ENCODE measurements at places on chromosomes 5 and 9.
A peak's percentile ranks its signal among the peaks of the same experiment; 100 is the strongest.

DNA sequence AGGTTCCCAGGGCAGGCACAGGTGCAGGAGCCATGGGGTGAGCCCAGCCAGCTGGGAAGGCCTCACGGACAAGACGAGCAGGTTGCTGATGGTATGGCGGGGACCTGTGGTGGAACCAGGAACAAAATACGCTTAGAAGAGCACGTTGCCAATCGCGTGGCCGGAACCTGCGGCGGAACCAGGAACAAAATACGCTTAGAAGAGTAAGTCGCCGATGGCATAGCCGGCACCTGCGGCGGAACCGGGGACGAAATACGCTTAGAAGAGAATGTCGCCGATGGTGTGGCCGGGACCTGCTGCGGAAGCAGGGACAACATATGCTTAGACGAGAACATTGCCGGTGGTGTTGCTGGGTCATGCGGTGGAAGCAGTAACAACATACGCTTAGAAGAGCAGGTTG lies 23.5 kb upstream of the SPATA31E1 start:
- DNase-seq = no peak

DNA sequence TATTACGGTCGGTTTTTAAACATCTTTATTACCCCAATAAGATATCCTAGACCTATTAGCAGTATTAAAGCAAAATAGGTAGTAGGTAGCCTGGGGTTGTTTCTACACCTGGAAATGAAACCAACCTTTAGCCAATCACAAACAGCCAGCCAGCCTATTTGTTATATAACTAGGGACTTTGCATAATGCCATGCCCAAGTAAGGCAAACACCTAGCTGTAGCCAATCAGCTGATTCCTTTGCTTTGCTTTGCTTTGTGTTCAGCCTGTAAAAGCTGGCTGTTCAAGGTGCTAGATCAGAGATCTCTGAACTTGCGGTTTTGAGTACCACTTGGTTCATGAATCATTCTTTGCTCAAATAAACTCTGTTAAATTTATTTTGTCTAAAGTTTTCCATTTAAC lies 46.5 kb upstream of the SETD9 start:
- DNase-seq = no peak

GRCh38 chr9:22446589-22446949 lies at the start of gene DMRTA1:
Gene DMRTA1, plus strand, starts transcription at chr9:22446824. Its CDS starts 242 bp downstream, at chr9:22447066.
- no peak for DNase-seq

- no peak for DNase-seq
Observed at GRCh38 chr5:169702693-169703481, 65.8 kb downstream of the DOCK2 start.

DNA sequence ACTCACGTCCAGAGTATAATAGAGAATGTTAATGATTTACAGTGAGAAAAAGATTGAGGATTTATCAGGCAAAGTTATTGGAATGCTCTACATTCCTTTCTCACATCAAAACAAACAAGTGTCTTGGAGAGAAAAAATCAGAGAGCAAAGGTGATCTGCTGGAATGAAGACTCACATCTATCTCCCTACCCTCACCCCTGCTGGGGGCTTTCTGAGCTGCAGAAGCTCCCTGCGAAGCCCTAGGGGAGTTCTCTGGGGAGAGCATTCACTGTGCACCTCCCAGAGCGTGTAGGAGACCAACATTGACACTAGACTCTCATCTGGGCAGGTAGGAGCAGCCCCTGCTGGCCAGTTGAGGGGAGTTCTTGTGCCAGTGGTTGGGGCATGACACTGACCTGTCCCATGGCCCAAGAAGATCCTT lies 76.6 kb upstream of the ADAMTS16 start:
- DNase-seq = no peak

- DNase-seq = no peak
Observed at GRCh38 chr9:88604836-88605511, 70.0 kb downstream of the NXNL2 start.

DNA sequence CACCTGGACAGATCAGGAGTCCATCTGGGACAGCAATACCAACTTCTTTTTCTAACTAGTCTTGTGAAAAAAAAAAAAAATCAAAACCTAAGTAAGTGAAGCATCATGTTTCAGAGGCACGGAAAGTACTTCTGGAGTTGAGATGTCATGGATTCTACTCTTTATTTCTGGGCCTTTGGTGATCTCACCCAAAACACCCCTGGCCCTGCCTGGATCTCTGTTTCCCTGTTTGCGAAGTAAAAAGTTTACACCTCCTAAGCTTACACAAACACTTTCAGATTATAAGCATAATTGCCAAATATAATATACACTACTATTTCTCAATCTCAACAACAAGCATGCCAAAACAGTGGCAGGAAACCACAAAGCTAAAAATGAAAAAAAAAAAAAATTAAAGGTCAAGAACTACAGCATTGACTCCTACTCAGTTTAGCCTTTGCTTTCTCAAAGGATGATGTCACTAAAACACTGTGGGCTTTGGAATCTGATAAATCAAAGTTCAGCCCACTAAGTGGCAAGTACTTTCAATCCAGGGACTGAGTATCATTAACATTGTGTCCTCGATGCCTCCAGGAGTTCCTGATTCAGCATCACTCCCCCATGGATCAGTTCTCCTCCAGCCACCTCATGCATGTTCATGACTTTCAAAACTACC lies 291.9 kb downstream of the NFIB start:
- no peak for DNase-seq

DNA sequence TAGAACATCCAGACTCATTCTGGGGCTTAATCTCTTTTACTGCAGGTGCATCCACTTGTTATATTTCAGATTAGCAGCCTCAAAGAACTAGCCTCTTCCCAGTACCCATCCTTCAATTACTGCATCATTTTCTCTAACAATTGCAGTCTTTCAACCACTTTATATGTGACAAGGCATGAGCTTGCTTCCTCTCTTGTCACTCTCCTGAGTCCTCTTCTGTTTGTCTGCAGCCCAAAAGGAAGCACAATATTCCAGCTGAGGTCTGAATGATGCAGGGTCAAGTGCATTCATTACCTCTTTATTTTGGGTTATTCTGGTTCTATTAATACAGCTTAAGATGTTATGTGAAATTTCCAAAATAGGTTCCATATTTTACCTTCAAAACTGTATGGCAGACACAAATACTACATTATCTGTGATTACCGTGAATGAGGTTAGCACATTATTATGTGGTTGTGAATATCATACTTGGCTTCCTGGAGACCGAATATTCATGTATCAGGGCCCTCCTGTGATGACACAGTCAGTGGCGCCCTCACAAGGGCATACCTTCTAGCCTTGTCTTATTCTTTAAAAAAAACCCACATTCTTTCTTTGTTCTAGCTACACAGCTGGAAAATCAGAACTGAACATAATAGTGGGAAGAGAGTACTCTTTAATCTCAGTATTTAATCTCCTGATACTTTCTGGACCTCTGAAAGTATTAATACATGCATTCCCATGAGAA lies 323.8 kb downstream of the PDE4D start:
- no peak for DNase-seq

GRCh38 chr9:32956606-32957005 lies 44.8 kb downstream of the APTX start:
- no peak for DNase-seq

DNA sequence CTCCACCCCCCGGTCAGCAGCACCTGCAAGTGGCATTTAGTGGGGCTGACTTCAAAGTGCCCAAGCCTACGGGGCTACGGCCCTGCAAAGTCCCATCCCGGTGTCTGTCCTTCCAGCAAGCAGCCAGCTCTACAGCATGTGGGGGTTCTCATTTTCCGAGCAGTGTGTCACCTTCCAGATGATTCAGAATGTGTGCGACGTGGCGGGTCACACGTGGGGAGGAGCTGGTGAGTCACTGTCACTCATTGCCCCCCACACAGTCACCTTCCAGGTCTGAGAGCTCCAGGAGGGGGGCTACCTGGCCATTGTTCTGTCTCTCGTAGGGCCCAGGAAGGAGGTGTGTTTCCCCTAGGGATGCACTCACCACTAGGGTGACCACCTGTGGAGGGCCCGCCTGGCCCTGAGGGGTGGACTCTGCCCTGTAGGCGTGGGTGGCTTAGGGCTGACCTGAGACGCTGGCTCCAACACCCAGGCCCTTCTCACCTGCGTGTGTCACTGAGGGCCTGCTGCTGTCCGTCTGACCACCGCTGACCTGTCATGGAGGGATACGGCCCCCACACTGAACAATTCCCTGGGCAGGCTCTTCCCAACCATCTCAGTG lies 70.2 kb downstream of the SEMA4D start:
- no peak for DNase-seq

- DNase-seq = no peak
Observed at GRCh38 chr5:56460195-56460546, 227.0 kb upstream of the ANKRD55 start.

- DNase-seq = no peak
Observed at GRCh38 chr5:158814521-158814920, 285.2 kb downstream of the EBF1 start.

- DNase-seq = no peak
Observed at GRCh38 chr5:145661737-145662485, 173.2 kb downstream of the PRELID2 start.

DNA sequence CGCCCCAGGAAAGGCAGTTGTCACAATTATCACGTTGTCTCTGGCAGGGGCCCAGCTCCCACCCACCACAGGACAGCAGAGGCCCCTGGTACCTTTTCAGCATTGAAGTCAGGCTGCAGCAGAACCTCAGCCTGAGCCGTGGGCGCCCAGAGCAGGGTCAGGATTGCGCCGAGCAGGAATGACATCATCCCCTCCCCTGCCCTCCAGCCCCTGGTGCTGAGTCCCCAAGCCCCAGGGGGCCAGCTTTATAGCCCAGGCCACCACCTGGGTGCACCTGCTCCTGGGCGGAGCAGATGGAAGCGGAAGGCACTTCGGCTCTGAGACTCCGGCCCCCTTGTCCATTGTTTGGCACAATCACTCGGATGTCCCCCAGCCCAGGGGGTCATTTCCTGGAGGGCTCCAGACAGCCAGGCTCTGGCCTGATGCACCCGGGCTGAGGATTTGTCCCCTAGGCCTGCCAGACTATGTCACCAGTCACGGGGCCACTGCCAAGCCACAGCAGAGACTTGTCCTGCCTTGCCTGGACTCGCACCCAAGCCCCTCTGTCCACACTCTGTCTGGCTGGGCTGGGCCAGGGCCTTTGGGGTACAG lies at the start of gene LCN15:
TSS of gene LCN15 (minus strand) at position 218 of the 591 bp plus-strand sequence. CDS start at position 188, 30 bp downstream.
- peak; percentile 73 for DNase-seq

- no peak for DNase-seq
Observed at GRCh38 chr9:114972510-114973136, 42.2 kb upstream of the TNFSF8 start.

- DNase-seq = no peak
Observed at GRCh38 chr9:114060711-114061110, 17.4 kb downstream of the AMBP start.

DNA sequence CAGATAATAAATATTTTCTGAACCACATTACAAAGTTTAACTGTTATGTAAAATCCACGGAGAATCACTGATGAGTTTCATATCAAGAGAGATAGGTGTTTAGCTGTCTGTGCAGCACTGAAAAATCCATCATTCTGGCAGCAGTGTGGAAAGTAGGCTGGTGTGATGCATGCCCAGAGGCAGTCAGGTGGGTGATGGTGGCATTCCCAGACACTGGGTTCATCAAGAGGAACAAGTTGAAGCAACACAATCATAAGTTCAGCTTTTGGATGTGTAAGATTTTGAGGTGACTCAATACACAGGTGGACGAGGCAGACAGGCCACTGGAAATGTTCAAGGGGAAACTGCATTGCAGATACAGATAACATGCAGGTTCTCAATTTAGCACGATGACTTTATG lies 11.9 kb downstream of the DNAH5 start:
- no peak for DNase-seq

- no peak for DNase-seq
Observed at GRCh38 chr9:94112716-94113465, 28.6 kb downstream of the PTPDC1 start.

- no peak for DNase-seq
Observed at GRCh38 chr5:159152876-159153275, 53.2 kb upstream of the EBF1 start.

GRCh38 chr9:31733166-31733565 lies 651.3 kb upstream of the ACO1 start:
- DNase-seq = no peak

- no peak for DNase-seq
Observed at GRCh38 chr5:172843825-172844576, 9.9 kb downstream of the ERGIC1 start.

GRCh38 chr9:134031783-134032182 lies 6.5 kb downstream of the BRD3OS start:
- DNase-seq = no peak

GRCh38 chr9:115341426-115341825 lies 223.5 kb upstream of the TNC start:
- DNase-seq = no peak

DNA sequence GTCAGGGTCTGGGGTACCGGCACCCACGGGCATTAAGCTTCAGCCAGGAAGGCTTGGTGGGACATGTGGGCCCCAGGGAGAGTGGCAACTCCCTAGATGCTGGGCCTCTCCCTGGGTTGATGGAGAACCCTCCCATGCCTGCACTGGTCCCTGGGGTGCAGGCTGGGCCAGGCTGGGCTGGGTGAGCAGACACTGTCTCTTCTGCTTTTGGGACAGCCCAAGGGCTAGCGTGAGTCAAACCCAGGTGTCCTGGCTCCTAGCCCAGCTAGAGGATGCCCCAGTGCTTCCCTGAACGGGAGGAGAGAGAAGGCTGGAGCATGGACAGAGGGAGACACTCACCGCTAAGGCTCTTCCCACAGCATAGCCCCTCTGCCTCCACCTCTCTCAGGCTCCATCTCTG lies 5.7 kb upstream of the AQP7 start:
- no peak for DNase-seq

DNA sequence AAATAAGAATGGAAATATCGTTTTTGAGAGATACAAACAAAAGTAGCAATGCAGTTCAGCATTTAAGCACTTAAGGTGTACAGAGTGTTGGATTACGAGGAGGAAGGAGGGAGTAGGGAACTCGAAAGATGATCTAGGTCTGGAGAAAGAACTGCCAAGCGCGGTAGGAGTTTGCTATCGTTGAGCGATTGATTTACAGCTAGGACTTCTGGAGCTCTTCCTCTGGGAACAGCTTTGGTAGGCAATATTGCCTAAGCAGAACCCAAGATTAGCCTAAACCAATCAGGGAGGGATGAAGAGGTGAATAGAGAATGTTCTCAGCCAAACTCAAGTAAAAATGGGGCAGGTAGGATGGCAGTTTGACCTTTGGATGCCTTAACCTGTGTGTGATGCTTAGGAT lies 965 bp downstream of the CLTA start:
- DNase-seq = no peak

GRCh38 chr9:81183761-81184160 lies 505.6 kb downstream of the TLE1 start:
- DNase-seq = no peak

DNA sequence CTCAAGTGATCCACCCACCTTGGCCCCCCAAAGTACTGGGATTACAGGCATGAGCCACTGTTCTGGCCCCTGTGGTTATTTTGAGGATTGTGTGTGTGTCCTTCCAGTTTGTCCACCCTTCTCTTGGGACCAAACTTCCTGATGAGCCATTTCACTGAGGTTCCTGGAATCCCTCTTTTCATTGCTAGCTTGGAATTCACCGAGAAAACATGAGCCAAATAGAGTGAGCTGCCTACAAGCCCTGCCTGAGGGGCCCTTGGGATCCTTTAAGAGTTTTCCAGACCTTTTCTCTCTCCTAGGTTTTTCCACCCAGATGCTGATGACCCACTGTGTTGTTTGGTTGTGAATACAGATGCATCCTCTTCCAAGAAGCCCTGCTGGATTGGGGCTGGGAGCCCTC lies 13.2 kb upstream of the KIF12 start:
- DNase-seq = no peak

GRCh38 chr5:152104211-152104610 lies 179.6 kb upstream of the GLRA1 start:
- DNase-seq = no peak

All from NCI-H510A treated with DMSO at 0.1 percent for 48 hours (cell line).